ENCODE measurements at places on chromosomes 16 and 17.

DNA sequence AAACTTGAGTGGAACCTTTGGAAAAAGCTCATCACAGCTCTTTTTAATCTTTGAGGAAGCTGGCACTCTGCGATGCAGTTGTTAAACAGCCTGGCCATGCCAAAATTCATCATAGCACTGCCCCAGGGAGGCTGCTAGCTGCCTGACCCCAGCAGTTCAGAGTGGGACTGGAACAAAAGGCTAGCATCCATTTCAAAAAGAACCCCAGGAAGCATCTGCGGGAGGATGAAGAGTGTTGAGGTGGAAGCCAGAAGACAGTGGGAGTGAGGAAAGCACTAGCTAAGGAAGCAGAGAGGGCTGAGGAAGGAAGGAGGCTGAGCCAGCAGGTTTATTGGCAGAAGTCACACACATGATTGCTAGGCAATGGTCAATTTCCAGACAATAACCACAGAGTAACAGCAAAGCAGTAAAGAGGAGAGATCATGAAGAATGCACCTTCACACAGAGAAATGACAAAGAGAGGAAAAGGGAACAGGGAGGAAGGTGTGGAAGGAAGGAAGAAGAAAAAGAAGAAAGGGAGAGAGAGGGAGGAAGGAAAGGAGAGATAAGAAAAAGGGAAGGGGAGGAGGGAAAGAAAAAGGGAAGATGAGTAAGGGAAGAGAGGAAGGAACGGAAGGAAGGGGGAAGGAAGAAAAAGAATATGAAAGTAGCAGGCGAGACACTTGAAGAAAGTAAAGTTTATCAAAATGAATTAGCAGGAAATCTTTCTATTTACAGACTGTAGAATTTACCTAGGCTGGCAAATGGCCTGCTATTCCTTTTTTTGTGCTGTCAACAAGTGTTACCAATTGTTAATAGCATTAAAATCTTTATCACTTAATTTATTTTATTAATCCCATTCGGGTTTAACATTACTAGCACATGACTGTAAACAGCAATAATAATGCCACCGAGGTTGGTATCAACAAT is 270.0 kb upstream of the PSMD7 start:
- DNase-seq = no peak

DNA sequence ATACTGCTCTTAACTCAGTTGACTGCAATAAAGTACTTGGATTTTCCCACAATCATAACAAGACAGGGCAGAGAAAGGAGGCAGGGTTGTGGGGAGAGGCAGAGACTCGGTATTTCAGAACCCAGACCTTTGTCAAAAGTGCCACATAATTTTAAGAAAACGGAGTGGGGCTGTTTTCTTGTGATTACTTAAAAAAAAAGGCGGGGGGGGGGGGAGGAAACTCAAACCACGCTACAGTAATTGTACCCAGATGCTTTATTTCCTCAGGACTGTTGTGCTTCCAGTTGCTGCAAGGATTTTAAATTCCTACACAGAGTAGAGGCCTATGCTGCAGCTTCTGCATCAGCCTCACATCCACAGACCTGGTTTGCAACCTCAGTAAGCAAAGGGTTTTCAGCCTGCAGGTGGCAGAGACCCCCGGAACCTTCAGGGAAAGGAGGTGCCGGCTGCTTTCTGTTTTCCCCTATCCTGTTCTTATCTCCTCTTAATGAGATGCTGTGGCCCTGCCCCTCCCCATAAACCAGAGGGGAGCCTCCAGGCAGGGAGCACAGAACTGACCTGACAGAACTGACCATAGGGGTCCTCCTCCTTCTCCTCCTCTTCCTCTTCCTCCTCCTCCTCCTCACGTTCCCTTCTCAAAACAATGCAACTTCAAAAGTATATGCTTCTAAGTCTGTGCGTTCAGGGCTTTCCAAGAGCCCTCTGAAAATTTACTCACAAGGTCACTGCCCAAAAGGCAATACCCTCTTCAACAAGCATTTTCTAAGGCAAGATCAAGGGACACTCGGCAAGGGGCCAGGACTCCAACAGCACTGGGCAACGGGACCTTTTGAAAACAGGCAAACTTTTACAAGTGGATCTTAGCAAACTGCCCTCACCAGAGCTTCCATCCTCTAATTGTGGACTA is 7.5 kb downstream of the AXIN2 start:
- no peak for DNase-seq

GRCh38 chr16:80462917-80463316 is 77.9 kb upstream of the DYNLRB2 start:
- DNase-seq = no peak

DNA sequence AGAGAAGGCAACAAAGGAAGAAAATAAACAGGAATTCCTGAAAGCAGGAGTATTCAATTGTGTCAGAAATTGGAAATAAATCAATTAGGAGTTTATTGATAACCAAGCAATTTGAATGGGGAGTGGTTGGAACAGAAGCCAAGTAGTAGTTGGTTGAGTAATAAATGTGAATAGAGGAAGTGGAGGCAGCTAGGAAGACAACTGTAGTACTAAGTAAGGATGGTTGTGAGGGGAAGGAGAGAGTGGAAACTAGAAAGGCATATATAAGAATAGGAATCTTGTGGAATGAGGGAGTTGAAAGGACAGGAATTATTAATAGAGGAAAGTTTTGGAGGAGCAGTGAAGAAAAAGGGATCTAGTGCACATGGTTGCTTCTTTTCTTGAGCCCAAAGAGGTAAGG is 34.4 kb downstream of the NFAT5 start:
- DNase-seq = no peak

DNA sequence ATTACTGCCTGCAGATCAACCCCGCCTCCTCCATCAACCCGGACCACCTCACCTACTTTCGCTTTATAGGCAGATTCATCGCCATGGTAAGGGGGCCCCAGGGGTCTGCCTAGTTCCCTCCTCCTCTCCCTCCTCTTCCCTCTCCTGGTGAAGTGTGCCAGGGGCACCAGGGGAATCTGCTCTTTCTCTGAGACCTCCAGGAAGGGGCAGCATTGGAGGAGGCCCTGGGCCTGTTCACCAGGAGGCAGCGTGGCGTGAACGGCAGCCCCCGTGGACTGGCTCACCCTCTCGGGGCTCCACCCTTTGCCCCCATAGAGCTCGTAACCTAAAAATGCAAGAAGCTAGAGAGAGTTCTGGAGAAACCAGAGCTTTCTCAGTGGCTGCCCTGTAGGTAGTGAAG is 17.1 kb upstream of the CLEC18A start:
- no peak for DNase-seq

Data from right atrium auricular region (tissue), 2 donors.